ENCODE measurements at places on chromosomes 13 and 19.

GRCh38 chr19:2627319-2627829 is 75.1 kb downstream of the GNG7 start:
- peak; percentile 39 for DNase-seq

DNA sequence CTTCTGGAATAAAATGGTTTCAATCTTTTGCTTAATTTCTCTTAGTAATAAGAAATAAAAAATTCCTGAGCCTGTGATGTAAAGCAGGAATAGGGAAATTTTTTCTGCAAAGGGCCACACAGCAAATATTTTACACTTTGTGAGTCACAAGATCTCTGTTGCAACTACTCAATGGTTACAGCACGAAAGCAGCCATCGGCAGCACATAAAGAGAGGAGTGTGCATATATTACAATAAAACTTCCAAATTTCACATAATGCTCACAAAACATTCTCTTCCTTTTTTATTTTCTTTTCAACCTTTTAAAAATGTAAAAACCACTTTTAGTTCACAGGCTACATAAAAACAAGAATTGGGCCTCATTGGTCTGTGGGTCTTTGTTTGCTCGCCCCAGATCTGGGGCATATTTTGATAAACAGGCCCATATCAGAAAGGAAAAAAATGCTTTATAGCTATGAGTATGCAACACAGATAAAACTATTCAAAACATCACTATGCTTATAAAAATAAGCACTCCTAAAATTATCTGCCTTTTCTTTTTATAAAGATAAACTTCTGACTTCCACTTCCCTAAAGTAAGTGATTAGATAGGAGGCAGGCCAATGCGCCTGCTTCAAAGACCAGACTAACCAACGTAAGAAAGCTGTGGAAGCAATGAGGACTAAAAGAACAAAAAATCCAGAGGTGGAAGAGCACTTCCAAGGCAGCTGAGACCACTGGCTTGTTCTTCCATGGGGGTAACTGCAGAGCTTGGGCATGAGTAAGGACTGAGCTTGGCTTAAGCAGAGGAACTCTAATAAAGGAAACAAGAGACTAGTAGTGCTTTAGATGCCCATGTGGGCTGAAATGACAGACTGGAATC is 26.5 kb downstream of the MYCBP2 start:
- no peak for DNase-seq

GRCh38 chr13:75785130-75785529 is 149.0 kb downstream of the LMO7 start:
- DNase-seq = no peak

DNA sequence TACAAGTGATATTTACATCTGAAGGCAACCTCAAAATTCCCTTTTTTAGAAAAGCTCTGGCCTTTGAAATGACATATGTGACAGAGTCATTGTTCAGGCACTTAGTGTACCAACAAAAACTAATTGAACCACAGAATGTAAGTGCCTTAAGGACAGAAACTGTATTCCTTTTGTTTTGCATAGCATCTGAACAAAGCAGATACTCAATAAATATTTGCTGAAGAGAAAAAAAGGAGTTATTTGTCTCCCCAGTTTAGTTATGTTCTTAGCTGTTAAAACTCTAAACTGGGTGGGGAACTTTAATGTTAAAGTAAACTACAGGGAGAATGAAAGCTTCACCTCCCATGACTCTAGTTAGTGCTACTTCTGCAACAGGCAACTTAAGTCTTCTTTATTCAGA is 56.8 kb upstream of the KLF5 start:
- no peak for DNase-seq

- no peak for DNase-seq
Observed at GRCh38 chr19:31671411-31672035, 322.3 kb upstream of the TSHZ3 start.

DNA sequence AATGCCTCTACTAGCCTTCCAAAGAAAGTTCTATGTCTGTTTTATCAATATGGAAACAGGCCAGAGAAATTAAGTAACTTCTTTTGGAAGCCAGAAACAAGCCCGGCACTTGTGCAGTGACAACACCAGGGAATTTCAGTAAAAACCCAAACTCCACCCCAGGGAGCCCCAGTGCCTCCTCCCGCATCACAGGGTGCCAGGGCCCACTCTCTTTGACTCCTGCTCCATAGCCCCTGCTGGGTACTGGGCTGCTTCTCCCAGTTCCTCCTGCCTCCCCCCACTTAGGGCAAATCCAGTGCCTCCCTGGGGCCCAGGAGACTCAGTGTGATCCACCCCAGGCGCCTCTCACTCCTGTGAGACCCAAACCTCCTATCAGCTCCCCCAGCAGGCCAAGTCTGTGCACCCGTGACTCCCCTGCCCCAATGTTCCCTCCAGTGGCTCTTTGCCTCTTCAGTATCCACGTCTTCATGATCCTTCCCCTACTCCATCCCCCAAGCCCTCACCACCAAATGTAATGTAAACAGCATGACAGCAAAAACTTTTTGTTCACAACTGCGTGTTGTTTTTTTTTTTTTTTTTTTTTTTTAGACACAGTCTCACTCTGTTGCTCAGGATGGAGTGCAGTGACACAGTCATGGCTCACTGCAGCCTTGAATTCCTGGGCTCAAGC is 2.3 kb upstream of the FFAR3 start:
- no peak for DNase-seq

GRCh38 chr13:94416454-94417080 is 62.9 kb downstream of the DCT start:
- DNase-seq = no peak

DNA sequence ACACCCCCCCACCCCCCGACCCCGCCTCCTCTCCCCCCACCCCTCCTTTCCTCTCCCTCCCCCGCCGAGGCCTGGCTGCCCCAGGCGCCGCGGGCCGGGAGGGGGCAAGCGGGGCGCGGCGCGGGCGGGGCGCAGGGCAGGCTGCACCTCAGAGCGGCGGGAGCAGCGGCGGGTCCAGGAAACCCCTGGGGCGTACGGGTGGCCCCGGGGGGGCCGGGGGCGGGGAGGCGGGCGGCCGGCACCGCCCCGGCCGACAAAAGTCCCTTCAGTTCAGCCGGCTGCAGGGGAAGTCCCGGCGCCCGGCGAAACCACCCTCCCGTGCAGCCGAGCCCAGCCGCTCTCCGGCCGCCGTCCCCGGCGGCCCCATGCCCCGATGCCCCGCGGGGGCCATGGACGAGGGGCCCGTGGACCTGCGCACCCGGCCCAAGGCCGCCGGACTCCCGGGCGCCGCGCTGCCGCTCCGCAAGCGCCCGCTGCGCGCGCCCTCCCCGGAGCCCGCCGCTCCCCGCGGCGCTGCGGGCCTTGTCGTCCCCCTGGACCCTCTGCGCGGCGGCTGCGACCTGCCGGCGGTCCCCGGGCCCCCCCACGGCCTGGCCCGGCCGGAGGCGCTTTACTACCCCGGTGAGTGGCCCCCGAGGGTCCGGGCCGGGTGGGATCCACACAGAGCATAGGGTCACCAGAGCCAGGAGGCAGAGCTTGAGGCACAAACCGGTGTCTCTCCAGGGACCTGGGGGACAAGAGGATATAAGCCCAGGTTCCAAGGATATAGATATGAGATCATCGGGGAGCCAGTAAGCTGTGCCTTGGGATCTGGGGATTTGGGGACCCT is at the start of gene BCL3:
BCL3 (plus strand) TSS at position 283 of the 829 bp plus-strand sequence; CDS start at position 366, 83 bp downstream.
- DNase-seq = no peak

DNA sequence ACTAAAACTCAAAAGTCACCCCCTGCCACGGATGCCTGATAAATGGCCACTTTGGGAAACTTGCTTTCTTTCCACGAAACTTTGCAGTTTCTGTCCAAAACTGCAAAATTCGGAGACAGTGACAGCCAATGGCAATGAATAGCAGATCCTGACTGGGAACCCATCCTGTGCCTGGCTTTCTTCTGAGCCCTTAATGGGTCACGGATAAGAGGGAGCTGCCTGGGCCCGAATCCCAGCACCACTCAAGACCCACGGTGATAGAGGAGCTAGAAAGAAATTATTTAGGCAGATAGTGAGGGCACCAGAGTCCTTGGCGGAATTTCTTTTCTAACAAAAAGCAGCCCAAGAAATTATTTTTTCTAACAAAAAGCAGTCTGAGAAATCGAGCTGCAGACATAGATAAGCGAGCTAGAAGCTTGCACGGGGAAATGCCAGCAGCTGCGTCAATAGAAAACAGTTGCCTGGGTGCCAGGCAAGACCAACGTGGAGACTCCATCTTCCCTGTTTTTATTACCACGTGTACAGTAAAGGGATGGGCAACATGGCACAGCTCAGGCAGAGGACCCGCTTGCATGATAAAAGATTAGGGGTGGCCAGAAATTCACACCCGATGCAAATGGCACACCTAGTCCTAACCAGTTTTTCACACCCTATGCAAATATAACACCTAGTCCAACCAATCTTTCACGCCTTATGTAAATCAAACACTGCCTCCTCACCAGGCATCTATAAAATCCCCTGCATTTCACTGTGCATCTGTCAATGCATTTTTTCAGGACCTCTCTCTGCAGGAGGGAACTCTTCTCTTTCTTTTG is 7.1 kb upstream of the HSH2D start:
- DNase-seq = no peak

- no peak for DNase-seq
Observed at GRCh38 chr13:29849731-29850212, 645 bp downstream of the UBL3 start.

DNA sequence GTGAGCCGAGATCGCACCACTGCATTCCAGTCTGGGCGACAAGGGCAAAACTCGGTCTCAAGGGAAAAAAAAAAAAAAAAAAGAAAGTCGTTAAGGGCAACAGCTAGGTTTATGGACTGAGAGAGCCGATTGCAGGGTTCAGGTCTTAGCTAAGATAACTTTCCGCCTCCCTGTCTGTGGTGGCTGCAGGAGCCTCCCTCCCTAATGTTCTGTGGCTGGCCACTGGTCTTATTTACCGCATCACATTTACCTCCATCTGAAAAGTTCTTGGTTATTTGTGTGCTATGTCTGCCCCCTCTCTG is 722 bp upstream of the CRTC1 start:
- DNase-seq = no peak

DNA sequence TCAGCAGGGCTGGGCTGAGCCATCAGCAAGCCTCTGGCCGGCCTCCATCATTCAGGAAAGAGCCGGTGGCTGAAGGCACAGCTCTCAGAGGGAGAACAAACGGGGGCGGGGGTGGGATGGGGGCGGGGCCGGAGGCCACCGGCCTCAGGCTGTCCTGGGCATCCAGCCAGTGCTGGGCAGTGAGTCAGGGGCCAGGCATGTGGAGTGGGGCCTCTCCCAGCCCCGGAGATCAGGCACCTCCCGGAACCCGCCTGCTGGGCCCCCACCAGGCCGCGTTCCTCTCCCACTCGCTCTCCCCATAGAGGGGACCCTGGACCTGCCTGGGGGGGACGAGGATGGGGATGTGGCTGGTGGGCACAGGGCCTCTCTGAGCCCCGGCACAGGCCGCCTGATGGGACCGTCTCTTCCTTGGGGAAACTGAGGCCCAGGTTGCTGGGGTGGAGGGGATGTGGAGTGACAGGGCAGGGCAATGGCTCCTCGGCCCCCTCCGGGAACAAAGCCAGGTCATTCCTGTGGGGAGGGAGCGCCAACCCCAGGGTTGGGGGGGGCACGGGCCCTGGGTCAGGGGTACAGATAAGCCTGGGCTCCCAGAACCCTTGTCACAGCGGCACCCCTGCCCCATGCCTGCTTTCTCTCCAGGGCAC is 12.9 kb downstream of the SPC24 start:
- DNase-seq = peak; percentile 85

DNA sequence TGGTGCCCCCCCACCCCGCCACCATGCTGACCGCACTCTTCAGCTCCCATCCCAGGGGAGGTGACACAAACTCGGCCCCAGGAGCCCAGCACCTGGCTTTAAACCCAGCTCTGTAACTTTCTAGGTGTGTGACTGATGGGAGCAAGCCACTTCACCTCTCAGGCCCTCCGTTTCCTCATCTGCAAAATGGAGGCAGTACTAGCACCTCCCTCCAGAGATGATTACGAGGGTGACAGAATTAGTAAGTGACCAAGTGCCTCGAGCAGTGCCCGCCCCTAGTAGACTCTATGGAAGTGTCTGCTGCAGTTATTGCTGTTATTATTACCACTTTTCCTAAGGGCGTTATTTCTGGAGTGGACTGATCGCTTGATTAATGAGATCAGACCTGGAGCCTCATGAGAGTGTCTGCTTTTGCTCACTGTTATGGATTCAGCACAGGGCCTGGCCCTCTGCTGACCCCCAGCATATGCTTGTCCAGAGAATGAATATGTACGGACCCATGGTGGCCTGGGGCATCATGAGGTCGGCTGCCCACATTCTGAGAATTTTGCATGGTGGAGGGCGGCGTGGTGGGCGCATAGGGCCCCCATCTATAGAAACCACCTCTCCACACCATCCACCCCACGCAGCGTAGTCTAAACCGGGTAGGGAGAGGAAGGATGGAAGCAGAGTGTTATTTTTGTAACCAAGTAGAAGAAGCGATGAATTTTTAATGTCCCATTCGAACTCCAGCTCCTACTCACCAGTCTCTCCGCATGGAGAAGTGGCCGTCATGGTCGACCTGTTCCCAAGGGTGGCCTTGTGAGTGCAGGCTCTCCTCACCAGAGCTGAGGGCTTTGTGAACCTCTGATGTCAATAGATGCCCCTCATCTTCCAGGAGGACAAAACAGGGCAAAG is 48.2 kb downstream of the CAPN12 start:
- DNase-seq = no peak

GRCh38 chr19:17549085-17549740 is 6.2 kb upstream of the COLGALT1 start:
- DNase-seq = no peak

GRCh38 chr13:113882716-113883115 is 18.8 kb upstream of the GAS6 start:
- no peak for DNase-seq

GRCh38 chr13:75521956-75522355 is 15.7 kb downstream of the COMMD6 start:
- DNase-seq = no peak

DNA sequence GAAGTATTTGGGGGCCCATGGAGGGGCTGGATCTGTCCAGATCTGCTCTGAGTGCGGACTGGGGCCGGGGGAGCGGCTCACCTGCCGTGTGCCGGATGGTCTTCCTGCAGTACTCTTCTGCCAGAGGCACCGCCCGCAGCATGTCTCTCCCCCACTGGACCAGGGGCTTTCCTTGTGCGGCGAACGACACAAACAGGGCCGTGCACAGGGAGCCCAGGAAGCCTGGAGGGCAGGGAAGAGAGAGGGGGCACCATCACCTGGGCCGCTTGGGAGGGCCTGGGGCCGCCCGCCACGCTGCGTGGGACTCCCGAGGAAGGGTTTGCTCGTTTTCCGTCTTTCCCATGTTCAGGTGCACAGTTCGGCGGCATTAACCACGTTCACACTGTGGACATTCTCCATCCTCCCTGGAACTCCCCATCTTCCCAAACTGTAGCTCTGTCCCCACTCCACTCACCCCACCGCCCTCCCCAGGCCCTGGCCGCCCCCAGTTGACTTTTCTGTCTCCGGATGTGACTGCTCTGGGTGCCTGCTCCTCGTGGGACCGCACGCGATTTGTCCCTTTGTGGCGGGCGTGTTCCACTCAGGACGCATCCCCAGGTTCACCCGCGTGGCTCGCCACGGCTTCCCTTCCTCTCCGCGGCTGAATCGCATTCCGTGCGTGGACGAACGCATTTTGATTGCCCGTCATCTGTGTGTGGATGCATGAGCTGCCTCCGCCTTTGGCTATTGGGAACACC is 24.2 kb downstream of the ADPRHL1 start:
- no peak for DNase-seq

GRCh38 chr19:49363268-49364082 is at the start of gene DKKL1:
Gene DKKL1 (plus strand): TSS chr19:49363877. CDS start chr19:49363999, 122 bp downstream.
- peak; percentile 100 for DNase-seq
